Transverse colon (tissue), 4 donors: ENCODE measurements at places on chromosomes 3 and 15. TPM values are rescaled to one million over a fixed set of nuclear protein-coding genes. Genes with fewer than 3 reads are reported as not detected.

- H3K27me3 ChIP-seq: no peaks in the 10 kb centered on the region
- no peak for DNase-seq
- no peaks in the 10 kb centered on the region for H3K4me1 ChIP-seq
- peaks cover 39% of the 10 kb centered on the region for H3K36me3 ChIP-seq
Measured at GRCh38 chr15:30929064-30929669, 25.5 kb downstream of the FAN1 start.

GRCh38 chr3:110474397-110474796 lies 597.2 kb upstream of the NECTIN3 start:
- no peak overlapping the region for H3K4me3 ChIP-seq
- H3K36me3 ChIP-seq: no peaks in the 10 kb centered on the region
- H3K27ac ChIP-seq: no peak overlapping the region

Gene TRH
- total RNA-seq: not detected

DNA sequence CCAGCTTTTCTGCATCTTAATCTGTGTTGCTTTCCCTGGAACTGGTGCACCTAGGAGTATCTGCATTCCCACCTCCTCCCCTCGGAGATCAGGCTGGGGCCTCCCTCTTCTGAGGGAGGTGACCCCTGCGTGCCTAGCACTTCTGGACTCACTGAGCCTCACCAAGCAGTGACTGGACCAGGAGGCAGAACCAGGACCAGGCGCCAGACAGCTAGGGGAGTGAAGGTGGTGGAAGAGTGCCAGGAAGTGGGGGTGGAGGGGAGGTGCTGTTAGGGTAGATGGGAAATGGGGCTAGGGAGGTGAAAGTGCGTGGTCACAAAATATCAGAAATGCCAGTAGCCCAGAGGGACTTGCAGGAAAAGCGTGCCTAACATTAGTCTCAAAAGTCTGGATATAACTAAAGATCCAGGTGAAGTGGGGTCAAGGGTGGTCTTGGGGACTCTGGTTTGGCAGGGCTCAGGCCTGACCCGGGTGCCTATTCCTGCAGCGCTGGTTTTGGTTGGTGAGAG lies 1.2 kb downstream of the DUOXA2 start:
- no peaks in the 10 kb centered on the region for H3K36me3 ChIP-seq
- peaks cover 89% of the 10 kb centered on the region for H3K27me3 ChIP-seq
- no peak overlapping the region for H3K27ac ChIP-seq
- no peak for DNase-seq

- no peaks in the 10 kb centered on the region for H3K36me3 ChIP-seq
- no peaks in the 10 kb centered on the region for H3K27me3 ChIP-seq
- no peaks in the 10 kb centered on the region for H3K4me1 ChIP-seq
Measured at GRCh38 chr3:30180310-30181177, 425.9 kb upstream of the TGFBR2 start.

Gene ZNF774
- total RNA-seq: 8.1 TPM

Gene TMC3
- total RNA-seq: not detected
